ENCODE measurements at places on chromosomes 16 and 17.

DNA sequence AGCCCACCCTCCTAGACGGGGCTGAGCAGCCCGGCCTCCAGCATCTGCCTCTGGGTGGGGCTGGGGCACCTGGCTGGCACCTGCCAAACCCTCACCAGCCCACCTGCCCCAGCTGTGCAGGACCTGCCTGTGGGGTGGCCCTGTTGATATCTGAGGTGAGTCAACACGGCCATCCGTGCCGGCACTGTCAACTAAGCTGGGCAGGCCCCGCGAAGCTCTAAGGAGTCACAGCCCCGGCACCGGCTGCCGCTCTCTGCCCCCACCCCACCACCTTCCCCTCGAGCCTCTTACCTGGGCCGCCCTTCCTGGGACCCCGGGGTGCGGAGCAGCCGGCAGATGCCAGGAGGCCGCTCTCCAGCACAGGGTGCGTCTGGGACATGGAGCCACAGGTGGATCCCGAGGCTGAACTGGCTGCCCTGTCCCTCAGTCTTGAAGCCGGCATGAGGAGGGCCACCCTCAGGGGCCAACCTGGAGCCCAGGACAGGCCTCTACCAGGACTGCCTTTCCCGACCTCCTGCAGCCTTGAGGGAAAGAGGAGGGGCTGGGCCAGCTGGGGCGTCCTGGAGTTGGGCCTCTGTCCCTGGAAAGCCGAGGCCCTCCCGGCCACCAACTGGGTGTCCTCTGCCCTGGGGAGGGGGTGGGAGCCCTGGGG, 515 bp downstream of the CBFA2T3 start:
- DNase-seq, result no peak

GRCh38 chr17:30586818-30587595, 109.8 kb downstream of the GOSR1 start:
- DNase-seq, result no peak

DNA sequence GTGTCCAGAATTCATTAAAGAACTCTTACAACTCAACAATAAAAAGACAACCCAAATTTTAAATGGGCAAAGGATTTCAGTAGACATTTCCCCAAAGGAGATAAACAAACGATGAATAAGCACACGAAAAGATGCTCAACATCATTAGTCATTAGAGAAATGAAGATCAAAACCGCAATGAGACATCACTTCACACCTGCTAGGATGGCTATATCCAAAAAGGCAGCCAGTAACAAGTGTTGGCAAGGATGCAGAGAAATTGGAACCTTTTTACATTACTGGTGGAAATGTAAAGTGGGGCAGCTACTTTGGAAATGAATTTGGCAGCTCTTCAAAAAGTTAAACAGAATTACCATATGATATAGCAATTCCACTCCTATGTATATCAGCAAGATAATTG, 42.0 kb downstream of the PITPNM3 start:
- no peak for DNase-seq

GRCh38 chr17:48093341-48094045, 7.8 kb downstream of the CBX1 start:
- no peak for DNase-seq

- peak; percentile 5 for DNase-seq
These were observed 15.8 kb downstream of the TMC6 start for GRCh38 chr17:78112518-78113471.

- no peak for DNase-seq
These were observed 31.9 kb downstream of the MYO18A start for GRCh38 chr17:29148257-29148789.

DNA sequence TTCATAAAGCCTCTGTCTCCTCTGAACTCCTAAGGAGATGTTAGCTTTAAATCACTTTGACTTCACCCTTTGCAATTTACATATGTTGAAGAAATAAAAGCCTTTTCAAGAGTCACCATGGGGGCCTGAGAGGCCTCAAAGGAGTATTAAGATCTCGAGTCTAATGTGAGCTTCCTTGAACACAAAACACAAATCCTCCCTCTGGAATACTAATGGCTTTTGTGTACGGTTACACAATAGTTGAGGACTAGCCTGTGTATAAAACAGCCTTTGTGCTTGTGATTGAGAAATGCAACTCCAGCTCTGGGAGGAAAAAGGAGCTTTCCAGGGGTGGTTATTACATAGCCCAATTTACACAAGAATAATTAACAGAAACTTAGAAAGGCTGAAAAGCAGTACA, 1140.2 kb downstream of the CDH11 start:
- no peak for DNase-seq

DNA sequence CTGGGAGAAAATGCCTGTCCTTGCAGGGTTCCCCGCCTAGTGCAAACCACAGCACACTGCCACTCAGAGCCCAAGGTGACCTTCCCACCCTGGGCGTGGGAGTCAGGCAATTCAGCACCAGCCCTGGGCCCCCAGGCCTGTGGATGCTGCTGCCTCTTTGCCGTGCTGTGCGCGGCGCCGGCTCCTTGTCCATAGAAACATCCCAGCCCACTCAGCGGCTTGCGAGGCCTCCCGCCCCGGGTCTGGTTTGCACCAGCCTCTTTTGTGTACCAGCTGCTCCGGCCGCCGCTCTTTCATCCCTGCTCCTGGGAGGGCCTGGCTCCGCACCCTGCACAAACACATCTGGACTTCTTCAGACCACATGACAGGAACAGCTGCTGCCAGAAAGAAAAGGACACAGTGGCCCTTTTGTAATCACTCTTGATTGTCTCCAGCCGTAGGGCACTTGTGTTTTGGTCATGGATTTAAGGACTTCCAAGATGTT, 75.4 kb upstream of the SDK2 start:
- DNase-seq, result no peak

DNA sequence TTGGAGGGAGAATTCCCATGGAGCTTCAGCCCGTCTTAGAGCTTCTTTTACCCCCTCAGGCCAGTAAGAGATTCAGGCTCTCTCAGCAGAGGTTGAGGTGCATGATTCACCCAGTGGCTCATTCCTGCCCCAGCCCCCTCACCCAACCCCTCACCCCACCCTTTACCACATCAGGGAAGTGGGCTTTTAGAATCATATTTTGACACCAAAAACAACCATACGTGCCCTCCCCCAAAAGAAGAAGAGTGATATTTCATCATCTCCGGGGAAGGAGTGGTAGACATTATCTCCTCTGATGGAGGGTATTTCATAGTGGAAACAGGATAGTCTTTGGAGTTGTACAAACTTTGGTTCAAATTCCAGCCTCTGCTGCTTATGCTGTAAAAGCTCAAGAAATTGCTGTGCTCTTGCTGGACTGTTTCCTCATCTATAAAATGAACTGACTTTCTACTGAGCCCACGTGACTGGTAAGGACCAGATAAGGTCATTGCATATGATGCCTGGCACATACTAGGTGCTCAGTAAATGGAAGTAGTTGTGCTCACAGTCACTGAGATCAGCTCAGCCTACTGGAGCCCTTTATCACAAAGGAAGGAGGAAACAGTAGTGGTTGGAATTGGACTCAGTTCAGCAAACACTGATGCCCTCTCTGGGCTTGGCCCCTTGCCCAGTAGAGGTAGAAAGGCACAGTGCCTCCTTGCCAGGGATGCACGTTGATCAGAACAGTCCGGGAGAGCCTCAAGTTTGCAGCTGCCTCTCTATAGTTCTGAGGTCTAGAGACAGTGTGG, 18.3 kb upstream of the CCL5 start:
- DNase-seq, result peak; percentile 4

DNA sequence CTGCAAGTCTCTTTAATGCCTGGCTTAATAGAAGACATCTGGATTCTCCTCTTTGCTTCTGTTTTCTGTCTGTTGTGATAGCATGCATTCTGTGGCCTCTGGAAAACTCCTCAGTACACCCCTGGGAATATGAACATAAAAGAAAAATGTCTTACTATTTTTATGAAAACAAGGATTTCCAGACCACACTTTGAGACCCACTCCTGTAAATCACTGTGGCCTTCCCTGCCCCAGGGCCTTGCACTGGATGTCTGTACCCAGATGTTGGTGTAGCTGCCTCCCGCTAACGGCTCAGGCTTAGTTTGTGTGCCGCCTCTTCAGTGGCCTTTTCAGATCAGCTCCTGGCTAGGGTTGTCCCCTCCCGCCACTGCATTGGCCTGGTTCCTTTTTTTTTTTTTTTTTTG, 126.6 kb downstream of the SOCS1 start:
- DNase-seq, result no peak

DNA sequence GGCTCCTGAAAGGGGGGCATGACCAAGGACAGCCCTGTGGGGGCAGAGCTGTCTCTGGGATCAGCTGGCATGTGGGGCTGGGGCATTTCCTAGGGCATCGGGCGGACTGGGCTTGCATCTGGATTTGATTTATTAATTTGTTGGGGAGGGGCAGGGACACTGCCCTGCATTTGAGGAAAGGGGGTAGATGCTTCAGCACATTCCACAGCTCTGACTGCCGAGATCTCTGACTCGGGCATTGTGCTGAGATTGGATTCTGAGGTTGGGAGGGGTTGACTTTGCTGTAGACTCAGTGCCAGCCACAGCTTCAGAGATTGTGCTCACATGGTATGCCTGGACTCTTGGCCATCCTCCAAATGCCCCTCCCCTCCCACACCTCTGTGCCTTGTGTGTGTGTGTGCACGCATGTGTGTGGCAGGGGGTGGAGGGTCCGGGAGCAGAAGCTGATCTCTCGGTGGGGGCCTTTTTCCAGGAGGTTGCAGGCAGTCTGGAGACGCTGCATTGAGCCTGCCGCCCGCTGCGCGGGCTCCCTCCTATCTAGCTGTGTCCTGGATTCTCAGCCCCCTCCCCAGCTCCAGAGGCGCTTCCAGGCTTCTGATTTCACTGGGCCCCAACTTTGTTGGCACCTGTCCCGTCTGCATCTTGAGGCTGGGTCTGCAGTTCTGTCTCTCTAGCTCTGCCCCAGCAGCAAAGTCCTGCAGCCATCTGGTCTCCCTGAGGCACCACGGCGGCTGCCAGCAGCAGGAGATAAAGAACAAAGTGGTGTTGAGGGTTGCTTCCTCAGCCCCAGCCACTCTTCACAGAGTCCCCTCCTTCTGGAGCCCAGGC, 14.9 kb downstream of the IGFBP4 start:
- peak; percentile 74 for DNase-seq

DNA sequence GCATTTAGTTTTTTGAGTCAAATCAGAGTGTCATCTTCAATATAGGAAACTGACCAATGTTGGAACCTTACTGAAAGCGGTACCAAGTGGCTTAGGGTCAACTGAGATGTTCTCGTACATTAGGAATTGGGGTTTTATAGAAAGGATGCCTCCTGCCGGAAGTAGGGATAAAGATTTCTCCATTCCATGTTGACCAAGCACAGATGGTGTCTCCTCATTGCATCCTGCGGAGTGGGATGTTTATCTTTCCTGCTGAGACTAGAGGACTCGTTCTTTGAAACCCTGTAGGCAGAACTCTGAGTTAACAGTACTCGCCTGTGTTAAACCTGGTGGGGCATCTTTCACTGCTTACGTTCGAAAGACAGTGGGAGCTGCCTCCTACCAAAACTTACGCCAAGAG, 1.4 kb downstream of the SHISA6 start:
- DNase-seq, result no peak

GRCh38 chr16:14509055-14509454, 121.0 kb downstream of the PARN start:
- peak; percentile 55 for DNase-seq

DNA sequence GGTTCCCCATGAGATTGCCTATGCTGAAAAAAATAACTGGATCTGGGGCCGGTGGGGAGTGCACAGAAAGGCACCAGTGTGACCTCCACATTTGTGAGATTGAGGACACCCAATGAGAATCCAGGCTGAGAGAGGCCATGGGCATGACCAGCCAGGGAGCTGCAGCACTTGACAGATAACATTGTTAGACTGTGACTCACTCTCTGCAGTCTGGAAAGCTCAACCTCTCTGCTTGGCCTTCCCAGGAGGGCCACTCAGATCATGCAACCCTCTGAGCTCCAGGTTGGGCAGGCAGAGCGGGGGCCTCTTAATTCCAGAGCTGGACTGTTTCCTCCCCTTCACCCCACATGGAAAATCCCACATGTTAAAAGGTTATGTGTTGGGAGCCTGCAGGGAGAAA, 30.1 kb downstream of the FZD2 start:
- DNase-seq, result peak; percentile 2

DNA sequence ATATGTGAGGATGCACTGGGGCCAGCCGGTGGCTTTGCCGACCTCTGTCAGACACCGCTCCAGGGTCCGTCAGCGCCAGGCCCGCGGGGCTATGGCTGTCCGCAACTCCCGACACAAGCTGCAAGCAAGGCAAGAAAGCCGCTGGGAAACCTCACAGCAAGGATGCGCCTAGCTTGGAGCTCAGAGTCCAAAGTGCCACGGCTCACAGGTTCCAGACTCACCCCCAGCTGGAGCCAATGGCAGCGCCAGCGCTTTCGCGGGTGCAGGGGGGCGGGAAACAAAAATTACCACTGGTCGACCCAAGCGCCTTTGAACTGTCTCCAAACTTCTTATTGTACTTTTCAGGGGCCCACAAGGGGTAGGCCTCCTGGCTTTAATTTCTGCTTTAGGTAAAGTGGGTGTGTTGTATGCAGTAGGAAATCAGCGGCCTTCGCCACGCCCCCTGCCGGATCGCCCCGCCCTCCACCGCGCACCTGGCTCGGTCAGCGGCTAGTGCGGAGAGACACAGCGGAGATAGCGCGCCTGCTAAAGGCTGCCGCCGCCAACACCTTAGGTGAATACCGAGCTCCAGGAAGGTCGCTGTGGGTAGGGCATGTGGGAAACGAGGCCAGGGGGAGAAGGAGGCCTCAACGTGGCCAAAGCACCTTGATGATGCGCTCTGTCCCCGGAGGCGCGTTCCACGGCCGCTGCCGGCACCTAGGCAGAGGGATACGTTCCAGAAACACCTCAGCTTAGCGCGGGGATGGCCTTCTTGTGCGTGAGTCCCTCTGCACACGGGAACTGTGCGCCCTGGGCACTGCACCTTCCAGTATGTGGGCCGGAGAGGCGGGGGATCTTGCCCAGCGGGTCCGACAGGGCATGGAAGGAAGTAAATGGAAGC, 61.0 kb upstream of the RBL2 start:
- DNase-seq, result no peak

DNA sequence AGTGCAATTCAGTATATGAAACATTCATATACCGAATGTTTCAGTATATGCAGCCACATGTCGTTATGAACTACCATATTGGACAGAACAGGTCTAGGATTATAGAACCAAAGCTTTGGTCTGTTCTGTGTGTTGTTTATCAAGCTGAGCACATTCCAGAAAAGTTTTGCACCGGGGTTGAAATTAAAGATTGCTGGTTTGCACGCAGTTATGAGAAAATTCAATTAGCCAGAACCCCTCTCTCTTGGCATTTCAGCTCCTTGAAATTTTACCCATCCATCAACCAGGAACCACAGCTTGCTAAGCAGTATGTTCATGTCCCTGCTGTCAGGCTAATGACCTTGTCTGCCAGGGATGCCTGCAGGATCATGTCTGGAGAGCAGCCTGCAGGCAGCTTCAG, 9.5 kb downstream of the KRT32 start:
- DNase-seq, result peak; percentile 38

DNA sequence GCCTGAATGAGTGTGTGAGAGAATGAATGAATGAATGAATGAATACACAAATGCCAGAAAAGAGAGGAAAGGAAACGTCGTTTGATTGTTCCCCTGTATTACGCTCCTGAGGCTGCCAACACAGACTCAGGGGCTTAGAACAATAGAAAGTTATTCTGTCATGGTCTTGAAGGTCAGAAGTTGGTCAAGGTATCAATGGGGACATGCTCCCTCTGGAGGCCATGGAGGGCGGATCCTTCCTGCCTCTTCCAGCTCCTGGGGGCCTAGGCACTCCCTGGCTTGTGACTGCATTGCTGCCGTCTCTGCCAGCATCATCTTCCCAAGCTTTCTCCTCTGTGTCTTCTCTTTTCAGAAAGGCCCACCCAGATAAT, 1.5 kb upstream of the SLC38A8 start:
- no peak for DNase-seq

Data from NCI-H446 treated with DMSO at 0.1 percent for 48 hours (cell line).